CD4-positive, CD25-positive, alpha-beta regulatory T cell (primary cell): ENCODE measurements at places on chromosomes 4 and X.

GRCh38 chr4:188781655-188782054 is 642.4 kb downstream of the TRIML1 start:
- no peak overlapping the region for H3K27ac ChIP-seq
- DNase-seq, result no peak
- H3K27me3 ChIP-seq, result no peaks in the 10 kb centered on the region
- H3K4me3 ChIP-seq, result no peak overlapping the region
- no peaks in the 10 kb centered on the region for H3K4me1 ChIP-seq

- H3K4me1 ChIP-seq, result peaks cover 12% of the 10 kb centered on the region
- H3K27ac ChIP-seq, result no peak overlapping the region
- H3K27me3 ChIP-seq, result no peaks in the 10 kb centered on the region
- H3K4me3 ChIP-seq, result no peak overlapping the region
These were observed 25.3 kb downstream of the CLNK start for GRCh38 chr4:10659251-10659650.

GRCh38 chrX:43604753-43605152 is 51.3 kb upstream of the MAOA start:
- no peak overlapping the region for H3K27ac ChIP-seq
- no peaks in the 10 kb centered on the region for H3K4me1 ChIP-seq
- H3K4me3 ChIP-seq, result no peak overlapping the region
- H3K36me3 ChIP-seq, result no peaks in the 10 kb centered on the region

DNA sequence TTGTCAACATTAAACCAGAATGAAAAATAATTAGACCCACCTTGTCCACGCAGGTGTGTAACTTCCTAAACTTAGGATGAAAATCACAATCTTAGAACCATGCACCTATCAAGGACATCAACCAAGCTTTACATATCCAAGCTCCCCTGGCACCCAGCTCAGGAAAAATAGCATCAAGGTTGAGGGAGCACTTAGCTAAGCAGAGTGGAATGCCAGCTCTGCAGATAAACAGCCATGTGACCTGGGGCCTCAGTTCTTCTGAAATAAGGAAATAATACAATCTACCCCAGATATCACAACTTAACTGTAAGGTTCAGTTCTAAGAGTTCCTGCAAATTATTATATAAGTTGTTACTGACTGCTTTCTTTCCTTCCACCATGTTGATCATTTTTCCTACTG is 64.7 kb downstream of the DHX15 start:
- peaks cover 19% of the 10 kb centered on the region for H3K36me3 ChIP-seq
- H3K4me3 ChIP-seq, result no peak overlapping the region
- no peak overlapping the region for H3K27ac ChIP-seq
- no peak for DNase-seq
- no peaks in the 10 kb centered on the region for H3K4me1 ChIP-seq

DNA sequence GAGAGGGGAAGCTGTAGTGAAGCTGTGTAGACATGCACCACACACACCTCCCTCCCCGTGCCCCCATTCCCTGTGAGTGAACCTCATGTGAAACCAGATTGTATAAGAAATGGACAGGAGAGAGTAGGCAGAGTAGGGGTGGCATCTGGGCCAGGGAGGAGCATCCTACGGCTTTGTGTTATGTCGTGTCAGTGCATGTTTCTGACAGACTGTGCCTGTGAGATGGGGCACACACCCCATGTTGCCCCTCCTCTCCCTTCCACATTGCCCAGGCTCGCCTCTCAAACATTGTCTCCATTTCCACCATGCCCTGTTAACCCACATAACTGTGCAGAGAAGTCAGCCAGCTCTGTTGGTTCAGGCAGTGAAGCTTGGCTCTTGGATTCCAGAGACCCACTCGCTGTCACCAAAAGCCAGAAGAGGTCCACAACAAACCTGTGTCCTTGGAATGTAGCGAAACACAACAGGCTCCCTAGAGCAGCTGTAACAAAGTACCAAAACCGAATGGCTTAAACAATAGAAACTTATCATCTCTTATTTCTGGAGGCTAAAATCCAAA is 56.1 kb downstream of the SLC9A6 start:
- DNase-seq, result no peak
- no peak overlapping the region for H3K27ac ChIP-seq
- H3K4me3 ChIP-seq, result no peak overlapping the region
- H3K27me3 ChIP-seq, result no peaks in the 10 kb centered on the region

GRCh38 chr4:170057866-170058265 is 31.7 kb upstream of the MFAP3L start:
- no peak overlapping the region for H3K27ac ChIP-seq
- H3K4me1 ChIP-seq, result no peaks in the 10 kb centered on the region
- no peaks in the 10 kb centered on the region for H3K27me3 ChIP-seq
- H3K4me3 ChIP-seq, result no peak overlapping the region
- DNase-seq, result no peak

DNA sequence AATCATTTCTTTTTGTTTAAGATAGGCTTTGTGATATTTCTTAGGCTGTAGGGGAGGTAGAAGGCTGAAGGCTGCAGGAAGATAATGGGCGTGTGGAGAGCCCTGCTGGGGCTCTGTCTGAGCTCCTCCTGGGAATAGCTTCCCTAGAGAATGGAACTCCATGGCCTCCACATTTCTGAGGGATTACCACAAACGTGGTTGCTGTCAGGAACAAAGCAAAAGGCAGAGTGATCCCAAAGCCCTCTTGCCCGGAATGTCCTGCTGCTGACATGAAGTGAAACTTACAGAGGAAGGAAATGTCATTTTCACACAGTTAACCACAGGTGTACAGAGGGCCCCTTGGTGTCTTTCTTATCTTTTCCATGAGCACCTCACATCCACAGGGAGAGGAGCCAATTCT is 89.3 kb downstream of the DDIT4L start:
- no peak for DNase-seq
- H3K27me3 ChIP-seq, result no peaks in the 10 kb centered on the region
- no peaks in the 10 kb centered on the region for H3K36me3 ChIP-seq

- no peaks in the 10 kb centered on the region for H3K36me3 ChIP-seq
- H3K27me3 ChIP-seq, result peaks cover 3% of the 10 kb centered on the region
- no peak for DNase-seq
- H3K4me3 ChIP-seq, result no peak within 1 kb of the TSS
These were observed at the start of gene CCDC160 for GRCh38 chrX:134236626-134237614. CCDC160 (plus strand) TSS chrX:134237182; CDS start chrX:134244801, 7,619 bp downstream.

GRCh38 chr4:24380957-24381665 is 203.2 kb downstream of the DHX15 start:
- H3K36me3 ChIP-seq, result no peaks in the 10 kb centered on the region
- no peak for DNase-seq
- no peak overlapping the region for H3K4me3 ChIP-seq
- no peaks in the 10 kb centered on the region for H3K4me1 ChIP-seq

- H3K4me3 ChIP-seq, result no peak overlapping the region
- H3K36me3 ChIP-seq, result no peaks in the 10 kb centered on the region
- no peaks in the 10 kb centered on the region for H3K4me1 ChIP-seq
These were observed 39.0 kb downstream of the SH3RF1 start for GRCh38 chr4:169231647-169232262.

GRCh38 chr4:79211490-79211889 is 114.4 kb downstream of the NAA11 start:
- H3K4me1 ChIP-seq, result no peaks in the 10 kb centered on the region
- H3K27me3 ChIP-seq, result no peaks in the 10 kb centered on the region
- DNase-seq, result no peak
- H3K4me3 ChIP-seq, result no peak overlapping the region

- no peak overlapping the region for H3K4me3 ChIP-seq
- no peak overlapping the region for H3K27ac ChIP-seq
- no peaks in the 10 kb centered on the region for H3K36me3 ChIP-seq
- DNase-seq, result no peak
- no peaks in the 10 kb centered on the region for H3K27me3 ChIP-seq
These were observed 467.0 kb downstream of the STIM2 start for GRCh38 chr4:27327421-27328181.

GRCh38 chr4:47215759-47216158 is 184.4 kb downstream of the GABRB1 start:
- H3K27ac ChIP-seq, result no peak overlapping the region
- no peak for DNase-seq
- no peaks in the 10 kb centered on the region for H3K4me1 ChIP-seq
- H3K4me3 ChIP-seq, result no peak overlapping the region
- H3K36me3 ChIP-seq, result no peaks in the 10 kb centered on the region

- no peaks in the 10 kb centered on the region for H3K36me3 ChIP-seq
- no peaks in the 10 kb centered on the region for H3K27me3 ChIP-seq
- H3K27ac ChIP-seq, result no peak overlapping the region
- H3K4me3 ChIP-seq, result no peak overlapping the region
These were observed 22.4 kb downstream of the HPRT1 start for GRCh38 chrX:134482371-134482770.

- H3K27me3 ChIP-seq, result no peaks in the 10 kb centered on the region
- H3K4me1 ChIP-seq, result peaks cover 9% of the 10 kb centered on the region
- DNase-seq, result no peak
- H3K27ac ChIP-seq, result no peak overlapping the region
- H3K36me3 ChIP-seq, result no peaks in the 10 kb centered on the region
- H3K4me3 ChIP-seq, result peak overlapping the region; percentile 8
These were observed 53.9 kb downstream of the PPM1K start for GRCh38 chr4:88230461-88230891.

GRCh38 chr4:2833671-2834000 is 10.0 kb upstream of the ADD1 start:
- peaks cover 21% of the 10 kb centered on the region for H3K36me3 ChIP-seq
- no peaks in the 10 kb centered on the region for H3K27me3 ChIP-seq
- peaks cover 48% of the 10 kb centered on the region for H3K4me1 ChIP-seq
- H3K4me3 ChIP-seq, result no peak overlapping the region

DNA sequence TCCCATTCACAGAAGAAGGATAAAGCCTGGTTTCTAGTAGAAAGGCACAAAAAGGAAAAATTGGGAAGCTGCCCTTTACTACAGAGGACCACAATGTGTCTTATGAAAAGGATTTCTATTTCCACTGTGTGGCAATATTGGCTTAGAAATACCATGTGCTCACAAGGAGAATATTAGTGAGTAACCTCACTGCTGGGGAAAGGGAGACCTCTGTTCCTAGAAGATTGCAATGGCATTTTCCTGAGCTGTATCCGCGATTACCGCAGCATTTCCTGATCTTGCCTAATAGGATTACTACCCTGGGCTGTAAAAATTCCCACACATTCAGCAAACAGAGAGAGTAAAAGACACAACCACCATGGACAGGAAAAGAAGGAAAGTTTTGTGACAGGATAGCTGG is 308.8 kb upstream of the TECRL start:
- no peak overlapping the region for H3K4me3 ChIP-seq
- no peaks in the 10 kb centered on the region for H3K36me3 ChIP-seq
- no peak for DNase-seq
- no peaks in the 10 kb centered on the region for H3K27me3 ChIP-seq
- H3K27ac ChIP-seq, result no peak overlapping the region
- no peaks in the 10 kb centered on the region for H3K4me1 ChIP-seq

- no peak overlapping the region for H3K27ac ChIP-seq
- H3K36me3 ChIP-seq, result peaks cover 7% of the 10 kb centered on the region
- H3K4me1 ChIP-seq, result peaks cover 5% of the 10 kb centered on the region
- H3K27me3 ChIP-seq, result no peaks in the 10 kb centered on the region
These were observed 27.7 kb downstream of the MANBA start for GRCh38 chr4:102733084-102733483.

DNA sequence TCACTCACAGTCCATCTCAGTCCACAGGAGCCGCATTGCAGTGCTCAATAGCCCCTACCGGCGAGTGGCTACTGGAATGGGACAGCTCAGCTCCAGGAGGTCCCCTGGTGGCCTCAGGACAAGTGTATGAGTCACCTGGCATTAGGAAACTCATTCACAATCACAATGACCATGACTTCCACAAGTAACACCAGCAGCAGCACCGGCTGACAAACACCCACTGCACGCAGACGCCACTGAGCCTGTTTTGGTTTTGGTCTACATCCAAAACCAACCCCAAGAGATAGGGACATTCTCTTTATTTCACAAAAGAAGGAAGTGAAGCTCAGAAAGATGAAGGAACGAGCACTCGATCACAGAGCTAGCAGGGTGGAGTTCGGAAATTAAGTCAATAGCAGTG is 8.1 kb downstream of the JAKMIP1 start:
- peaks cover 52% of the 10 kb centered on the region for H3K4me1 ChIP-seq
- no peak for DNase-seq
- H3K27me3 ChIP-seq, result no peaks in the 10 kb centered on the region

DNA sequence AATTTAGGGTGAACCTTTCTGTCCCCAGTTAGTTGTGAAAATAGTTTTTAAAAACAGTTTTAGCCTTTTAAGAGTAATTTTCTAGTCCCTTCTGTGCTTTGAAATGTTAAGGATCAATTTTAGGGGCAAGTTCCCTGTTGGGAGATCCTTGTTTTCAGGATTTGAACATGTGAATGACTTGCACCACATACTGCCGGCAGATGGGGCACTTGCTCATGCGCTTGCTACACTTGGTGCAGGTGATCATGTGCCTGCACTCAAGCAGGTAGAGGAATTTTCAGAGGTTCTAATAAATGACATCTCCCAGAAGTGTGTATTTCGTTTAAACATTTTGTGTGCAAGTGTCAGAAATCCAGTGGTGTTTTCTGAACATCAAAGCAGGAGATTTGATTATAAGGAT is 195.9 kb downstream of the CHM start:
- no peaks in the 10 kb centered on the region for H3K27me3 ChIP-seq
- no peak overlapping the region for H3K4me3 ChIP-seq
- no peak overlapping the region for H3K27ac ChIP-seq

- DNase-seq, result no peak
- H3K36me3 ChIP-seq, result no peaks in the 10 kb centered on the region
- no peaks in the 10 kb centered on the region for H3K4me1 ChIP-seq
- no peak overlapping the region for H3K4me3 ChIP-seq
- H3K27me3 ChIP-seq, result no peaks in the 10 kb centered on the region
- no peak overlapping the region for H3K27ac ChIP-seq
These were observed 775.3 kb upstream of the HS3ST1 start for GRCh38 chr4:12203945-12204344.

GRCh38 chrX:150465881-150466775 is 102.3 kb upstream of the MTM1 start:
- H3K36me3 ChIP-seq, result no peaks in the 10 kb centered on the region
- no peak overlapping the region for H3K4me3 ChIP-seq
- DNase-seq, result no peak
- no peak overlapping the region for H3K27ac ChIP-seq
- no peaks in the 10 kb centered on the region for H3K27me3 ChIP-seq

- H3K4me3 ChIP-seq, result no peak overlapping the region
- no peak for DNase-seq
- no peak overlapping the region for H3K27ac ChIP-seq
- no peaks in the 10 kb centered on the region for H3K27me3 ChIP-seq
- no peaks in the 10 kb centered on the region for H3K36me3 ChIP-seq
These were observed 437.6 kb downstream of the IL1RAPL1 start for GRCh38 chrX:29024871-29025270.

DNA sequence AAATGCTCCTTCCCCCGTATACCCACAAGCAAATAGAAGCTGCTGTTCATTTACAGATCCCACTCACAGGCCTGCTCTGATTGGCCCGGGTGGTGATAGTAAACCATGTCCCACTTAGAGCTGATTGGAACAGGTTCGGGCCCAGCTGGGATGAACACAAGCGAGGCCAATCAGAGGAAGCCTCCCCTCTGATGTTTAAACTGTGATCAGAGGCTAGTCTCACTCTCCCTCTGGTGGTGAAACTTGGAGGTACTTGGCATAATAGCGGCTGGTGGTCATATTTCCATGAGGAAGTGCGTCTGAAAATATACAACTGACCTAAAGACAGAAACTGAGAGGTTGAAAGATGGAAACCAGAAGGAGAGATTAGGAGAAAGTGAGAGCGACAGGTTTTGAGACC is 51.5 kb upstream of the TRPC3 start:
- peak; percentile 34 for DNase-seq
- H3K27ac ChIP-seq, result no peak overlapping the region
- no peaks in the 10 kb centered on the region for H3K36me3 ChIP-seq
- no peaks in the 10 kb centered on the region for H3K4me1 ChIP-seq
- H3K4me3 ChIP-seq, result no peak overlapping the region
- H3K27me3 ChIP-seq, result peaks cover 7% of the 10 kb centered on the region
